Activated T-helper 17 cell treated with anti-CD3 and anti-CD28 coated beads, Interleukin-2, amount 50 U/mL, for 72 hours (primary cell): ENCODE measurements at places on chromosomes 1 and 21. TPM values are rescaled to one million over a fixed set of nuclear protein-coding genes. Genes with fewer than 3 reads are reported as not detected.

The ETV3L gene
- 0.26 TPM for total RNA-seq

The KRTAP10-10 gene
- not detected for total RNA-seq

The SPRR3 gene
- not detected for total RNA-seq

The TXNIP gene
- total RNA-seq, result 74.2 TPM

The EMC1 gene
- total RNA-seq, result 51.9 TPM

The ENTREP3 gene
- 32.1 TPM for total RNA-seq

The CD247 gene
- total RNA-seq, result 168 TPM

The ADGRB2 gene
- total RNA-seq, result 4.5 TPM

The CACNA1S gene
- not detected for total RNA-seq

The PLPPR5 gene
- total RNA-seq, result not detected

The ARHGEF2 gene
- total RNA-seq, result 108 TPM

The RAB13 gene
- 0.66 TPM for total RNA-seq

The FAM20B gene
- total RNA-seq, result 30.9 TPM

The TRIM67 gene
- total RNA-seq, result not detected

The CLIC6 gene
- 0.13 TPM for total RNA-seq
